ENCODE measurements at places on chromosomes 2 and 18.

GRCh38 chr2:15426606-15427005, 134.5 kb downstream of the NBAS start:
- no peak for DNase-seq

- DNase-seq, result peak; percentile 75
Observed at GRCh38 chr2:96174251-96175144, 29.3 kb upstream of the DUSP2 start.

GRCh38 chr2:45610281-45611019, 617 bp downstream of the SRBD1 start:
- DNase-seq, result peak; percentile 79

DNA sequence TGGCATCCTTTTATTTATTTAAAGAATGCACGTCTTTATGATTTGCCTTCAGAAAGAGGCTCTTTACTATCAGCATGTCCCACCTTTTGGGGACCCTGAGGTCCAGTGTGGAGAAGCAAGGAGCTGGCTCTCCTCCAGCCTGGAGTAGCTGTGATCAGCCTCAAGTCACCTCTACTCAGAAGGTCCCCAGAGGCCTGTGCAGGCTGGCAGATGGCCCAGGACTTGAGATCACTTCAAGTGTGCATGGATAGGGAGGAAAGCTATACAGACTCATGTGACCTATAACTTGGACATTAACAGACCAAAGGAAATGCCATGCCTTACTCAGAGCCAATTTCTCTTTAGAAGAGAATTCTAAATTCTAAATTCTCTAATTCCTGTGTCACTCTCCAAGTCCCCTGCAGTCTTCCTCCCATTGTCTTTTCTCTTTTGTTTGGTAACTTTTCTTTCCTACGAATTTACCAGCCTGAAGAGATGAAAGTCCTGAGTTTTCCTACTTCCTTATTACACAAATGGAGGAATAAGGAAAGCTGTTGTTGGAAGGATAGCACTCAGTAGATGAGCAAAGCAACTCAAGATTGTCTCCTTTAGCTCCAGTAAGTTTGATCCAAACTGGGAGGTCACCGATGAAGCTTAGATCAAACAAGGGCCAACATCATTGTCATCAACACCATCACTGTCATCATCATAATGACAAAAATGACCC, 163.9 kb downstream of the GFPT1 start:
- no peak for DNase-seq

DNA sequence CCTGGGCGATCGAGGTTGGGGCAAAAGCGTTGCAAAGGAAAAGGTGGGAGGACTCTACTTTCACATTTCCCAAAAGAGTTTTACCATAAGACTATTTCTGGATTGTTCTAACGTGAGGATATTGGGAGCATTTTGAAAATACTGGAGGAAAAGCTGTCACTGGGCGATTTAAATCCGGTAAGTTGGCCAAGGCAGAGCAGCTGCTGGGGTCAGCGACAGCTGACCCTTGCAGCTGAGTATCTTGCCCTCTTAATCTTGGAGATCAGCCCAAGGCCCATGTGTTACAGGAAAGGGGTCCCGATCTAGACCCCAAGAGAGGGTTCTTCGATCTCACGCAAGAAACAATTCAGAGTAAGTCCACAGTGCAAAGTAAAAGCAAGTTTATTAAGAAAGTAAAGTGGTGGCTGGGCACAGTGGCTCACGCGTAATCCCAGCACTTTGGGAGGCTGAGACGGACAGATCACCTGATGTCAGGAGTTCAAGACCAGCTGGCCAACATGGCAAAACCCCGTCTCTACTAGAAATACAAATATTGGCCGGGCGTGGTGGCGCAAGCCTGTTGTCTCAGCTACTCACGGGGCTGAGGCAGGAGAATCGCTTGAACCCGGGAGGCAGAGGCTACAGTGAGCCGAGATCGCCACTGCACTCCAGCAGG, 964 bp upstream of the ST3GAL5 start:
- no peak for DNase-seq

DNA sequence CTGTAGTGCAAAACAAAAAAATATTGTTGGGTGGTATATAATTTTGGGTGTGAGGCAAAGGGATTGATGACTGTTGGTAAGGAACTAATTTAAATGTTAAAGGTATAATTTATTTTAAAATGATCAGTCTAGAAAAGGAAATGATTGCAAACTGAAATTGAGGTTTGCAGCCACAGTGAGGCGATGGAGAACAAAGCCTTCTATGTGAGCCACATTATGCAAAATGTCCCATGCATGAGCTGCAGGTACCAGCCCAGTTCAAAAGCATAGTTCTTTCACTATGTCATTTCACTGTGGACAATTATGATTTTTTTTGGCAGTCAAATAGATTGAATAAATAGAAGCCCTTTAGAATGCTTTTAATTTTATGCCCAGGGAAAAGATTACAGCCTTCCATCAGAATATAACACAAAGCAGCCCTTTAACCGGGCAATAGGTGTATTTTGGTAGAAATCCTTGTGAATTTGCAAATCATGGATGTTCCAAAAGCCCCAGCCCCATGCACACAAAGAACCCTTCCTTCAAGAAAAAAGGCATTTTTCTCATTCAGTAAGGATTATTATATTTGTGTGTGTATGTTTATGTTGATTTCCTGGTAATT, 1.7 kb downstream of the MAP2 start:
- DNase-seq, result no peak

DNA sequence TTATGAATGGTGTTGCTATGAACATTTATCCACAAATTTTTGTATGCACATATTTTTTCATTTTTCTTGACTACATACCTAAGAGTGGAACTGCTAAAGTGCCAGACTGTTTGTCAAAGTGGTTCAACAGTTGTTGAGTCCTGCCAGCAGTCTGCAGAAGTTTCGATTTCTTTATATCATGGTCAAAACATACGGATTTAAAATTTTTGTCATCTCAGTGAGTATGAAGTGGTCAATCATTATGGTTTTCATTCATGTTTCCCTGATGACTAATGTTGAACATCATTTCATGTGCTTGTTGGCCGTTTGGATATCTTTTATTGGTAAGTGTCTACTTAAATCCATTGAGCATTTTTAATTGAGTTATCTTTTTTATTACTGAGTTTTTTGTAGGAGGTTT, 39.2 kb downstream of the CCDC138 start:
- no peak for DNase-seq

DNA sequence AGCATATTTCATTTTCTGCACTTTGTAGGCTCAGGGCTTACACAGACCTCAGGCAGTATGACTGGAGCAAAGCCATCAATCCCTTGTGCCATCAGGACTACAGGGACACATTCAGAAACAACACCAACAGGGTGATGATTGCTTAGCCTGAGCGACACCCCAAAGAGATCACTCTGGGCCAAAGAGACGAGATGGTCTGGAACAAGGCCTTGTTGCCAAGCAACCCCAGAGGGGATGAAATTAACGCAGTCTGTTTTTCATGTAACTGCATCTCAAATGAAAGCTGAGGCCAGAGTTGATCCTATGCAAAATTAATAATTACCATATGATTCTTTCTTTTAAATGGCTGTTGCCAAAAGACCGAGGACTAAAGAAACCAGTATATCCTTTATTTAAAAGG, 20.2 kb upstream of the B3GNT2 start:
- DNase-seq, result no peak

DNA sequence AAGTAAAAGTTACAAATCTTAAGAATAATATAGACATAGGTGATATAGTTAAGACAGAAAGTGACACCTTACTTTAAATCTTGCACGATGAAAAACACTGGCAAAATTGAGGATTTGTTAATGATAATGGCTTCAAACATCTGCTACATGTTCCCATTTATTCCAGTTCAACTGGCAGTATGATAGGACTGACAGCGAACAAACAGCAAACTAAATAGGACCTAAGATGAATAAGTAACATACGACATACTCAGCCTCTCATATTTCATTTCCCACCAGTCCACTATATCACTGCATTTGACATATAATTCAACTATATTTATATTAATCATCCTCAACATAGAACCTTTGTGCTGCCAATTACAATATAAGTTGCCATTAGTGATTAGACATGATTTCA, 36.3 kb downstream of the ACVR1C start:
- no peak for DNase-seq

DNA sequence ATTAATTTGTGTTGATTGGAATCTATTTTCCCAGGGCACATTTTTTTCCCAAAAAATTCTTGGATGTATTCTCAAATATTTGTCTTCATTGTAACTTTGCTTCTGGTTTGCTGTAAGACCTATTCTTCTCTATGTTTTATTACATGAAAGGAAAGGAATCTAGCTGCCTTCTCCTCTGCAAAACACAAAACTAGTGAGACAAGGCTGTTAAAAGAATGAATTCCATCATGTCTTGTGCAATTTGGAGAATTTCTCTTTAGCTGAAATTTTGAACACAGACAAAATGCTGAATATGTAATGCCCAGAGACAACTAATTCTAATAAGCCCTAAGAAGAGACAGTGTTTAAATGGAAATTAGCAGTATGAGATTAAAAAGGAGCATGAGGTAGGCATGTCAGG, 275.9 kb downstream of the CDH20 start:
- DNase-seq, result no peak

DNA sequence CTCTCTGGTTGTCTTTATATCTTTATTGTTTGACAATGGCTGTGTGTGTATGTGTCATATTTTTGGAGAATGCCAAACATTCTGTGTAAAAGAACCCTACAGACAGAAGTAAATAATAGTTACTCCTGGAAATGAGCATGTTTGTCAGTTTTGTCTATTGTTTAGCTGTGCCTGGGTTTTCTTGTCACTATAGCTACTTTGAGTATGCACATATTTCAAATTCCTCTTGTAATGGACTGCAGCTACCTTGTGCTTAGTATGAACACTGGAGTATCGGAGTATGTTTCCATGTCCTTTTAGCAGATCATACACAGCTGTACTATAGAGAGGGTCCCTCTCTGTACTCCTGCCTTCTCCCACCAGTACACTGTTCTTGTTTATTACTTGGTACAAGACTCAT, 58.0 kb upstream of the DOCK10 start:
- DNase-seq, result no peak

DNA sequence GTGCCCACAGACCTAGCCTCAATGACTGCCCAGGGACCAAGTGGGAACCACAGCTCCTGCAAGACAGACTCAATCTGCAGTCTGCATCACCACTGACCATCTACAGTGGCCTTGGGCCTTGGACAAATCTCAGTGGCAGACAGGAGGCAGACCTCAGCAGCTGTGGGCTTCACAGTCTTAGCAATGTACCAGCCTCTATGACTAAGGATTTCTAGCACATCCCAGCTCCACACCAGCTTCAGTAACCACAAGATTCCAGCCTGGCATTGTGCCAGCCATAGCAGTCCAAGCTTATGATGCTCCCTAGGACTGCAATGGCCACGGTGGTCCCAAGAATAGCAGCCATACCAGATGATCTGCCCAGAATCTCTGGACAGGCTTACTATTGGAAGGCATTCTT, 19.6 kb upstream of the WDR75 start:
- no peak for DNase-seq

DNA sequence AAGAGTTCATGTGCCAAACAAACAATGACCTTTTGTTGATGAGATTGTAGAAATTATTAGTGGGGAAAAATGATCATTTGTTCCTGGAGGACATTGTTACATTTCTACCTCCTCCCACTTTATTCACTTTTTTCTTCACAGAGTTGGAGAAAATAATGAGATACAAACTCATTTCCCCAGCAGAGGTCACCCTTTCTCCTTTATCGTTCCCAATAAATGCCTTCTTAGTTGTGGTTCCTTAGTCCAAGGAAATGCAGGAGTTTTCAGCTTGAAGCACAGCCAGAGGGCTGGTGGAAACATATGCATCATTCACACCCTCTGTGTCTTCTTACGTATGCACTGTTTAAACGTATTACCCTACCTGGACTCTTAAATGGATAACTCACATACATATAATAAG, 108.8 kb downstream of the SLC4A3 start:
- DNase-seq, result peak; percentile 55

DNA sequence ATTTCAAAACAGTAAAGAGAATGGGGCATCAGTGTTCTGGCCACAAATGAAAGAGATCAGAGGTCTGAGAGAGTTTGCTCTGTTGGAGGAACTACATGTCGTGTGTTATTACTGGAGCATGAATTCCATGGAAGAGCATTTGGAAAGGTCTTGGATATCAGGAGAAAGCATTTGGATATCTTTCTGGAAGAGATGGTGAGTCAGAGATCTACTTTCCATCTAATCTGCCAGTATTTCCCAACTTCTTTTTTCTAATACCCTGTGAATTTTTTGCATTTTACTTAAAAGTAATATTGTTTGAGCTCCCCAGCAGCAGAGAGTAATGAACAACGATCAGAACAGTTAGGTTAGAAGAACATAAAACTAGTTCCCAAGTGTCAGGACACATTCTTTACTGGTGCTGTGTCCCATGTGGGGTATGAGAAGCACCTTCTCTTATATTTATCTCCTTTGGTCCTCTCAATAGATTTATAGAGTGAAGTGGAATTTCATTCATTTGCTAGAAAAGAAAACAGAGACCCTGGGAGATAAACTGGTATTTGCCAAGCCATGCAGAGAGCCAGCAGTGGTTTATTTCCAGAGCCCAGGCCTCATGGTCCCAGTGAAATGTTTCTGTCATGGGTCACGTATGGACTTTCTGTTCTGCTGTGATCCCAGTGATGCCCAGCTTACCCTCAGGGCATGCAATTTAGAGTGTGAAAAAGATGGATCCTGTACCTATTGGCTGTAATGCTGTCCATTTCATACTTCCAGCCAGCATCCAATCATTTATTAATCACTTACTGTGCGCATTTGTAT, 130.8 kb upstream of the NT5C1B start:
- peak; percentile 27 for DNase-seq

GRCh38 chr2:64157792-64158191, 13.6 kb upstream of the PELI1 start:
- no peak for DNase-seq

DNA sequence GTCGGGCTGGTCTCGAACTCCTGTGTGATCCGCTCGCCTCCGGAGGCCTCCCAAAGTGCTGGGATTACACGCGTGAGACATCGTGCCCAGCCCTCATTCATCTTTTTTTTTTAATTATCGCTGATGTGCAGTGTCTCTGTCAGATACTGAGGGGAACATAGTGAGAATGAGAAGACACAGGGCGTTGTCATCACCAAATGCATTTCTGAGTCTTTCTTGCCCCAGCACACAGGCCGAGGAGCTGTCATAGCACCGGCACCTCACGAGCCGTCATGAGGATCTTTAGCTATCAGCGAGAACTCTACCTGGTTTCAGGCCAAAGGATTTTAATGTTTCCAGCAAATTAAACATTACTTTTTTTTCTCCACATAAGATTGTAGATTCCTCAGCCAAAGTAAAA, 548.0 kb upstream of the SOX11 start:
- DNase-seq, result no peak

GRCh38 chr2:191679818-191680600, 2.1 kb downstream of the NABP1 start:
- no peak for DNase-seq

DNA sequence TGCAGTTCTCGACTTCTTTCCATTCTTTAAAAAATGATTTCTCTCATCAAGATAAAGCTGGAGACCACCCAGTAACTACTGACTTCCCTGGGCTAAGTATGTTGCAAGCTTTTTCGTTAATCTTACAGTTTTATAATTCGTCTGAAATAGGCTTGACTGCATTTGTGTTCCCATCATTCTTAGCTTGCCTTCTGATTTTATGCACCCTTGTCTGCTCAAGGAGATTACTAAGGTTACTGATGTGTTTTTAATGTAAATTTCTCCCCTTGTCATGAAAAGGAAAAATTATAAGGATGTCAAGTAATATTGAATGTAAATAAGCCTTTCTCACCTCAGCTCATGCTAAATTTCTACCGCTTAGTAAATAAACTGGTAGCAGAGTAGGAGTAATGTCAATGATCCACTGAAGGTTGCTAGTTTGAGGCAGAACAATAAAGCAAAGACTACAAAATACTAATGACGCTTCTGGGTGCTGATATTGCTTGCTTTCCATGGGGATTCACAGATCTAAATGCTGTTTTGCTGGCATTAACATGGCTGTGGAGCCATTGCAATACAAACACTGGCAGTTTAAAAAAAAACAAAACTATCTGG, 91.9 kb upstream of the CDH20 start:
- no peak for DNase-seq

Measured in ELF-1 (cell line).